Activated gamma-delta T cell (primary cell): ENCODE measurements at places on chromosomes 7 and 10.

- no peak for DNase-seq
Measured at GRCh38 chr10:102775935-102776669, 32.4 kb downstream of the WBP1L start.

DNA sequence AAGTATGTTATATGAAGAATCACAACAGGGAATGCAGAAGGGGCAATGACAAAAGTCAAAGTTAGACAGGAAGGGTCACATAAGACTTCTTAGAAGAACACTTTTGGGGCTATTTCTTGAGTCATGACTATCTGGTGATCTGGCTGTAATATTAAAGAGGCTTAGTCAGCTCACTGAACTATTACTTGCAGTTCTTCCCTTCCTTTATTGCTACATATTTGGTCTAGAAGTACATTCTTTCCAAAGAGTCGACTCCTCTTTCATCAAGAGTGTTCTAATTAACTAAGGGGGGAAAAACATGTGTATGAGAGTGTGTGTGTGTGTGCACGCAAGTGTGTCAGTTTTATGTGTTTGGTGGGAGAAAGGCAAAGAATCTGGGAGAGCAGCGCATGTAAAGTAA, 247.3 kb upstream of the LRRTM3 start:
- DNase-seq = no peak

DNA sequence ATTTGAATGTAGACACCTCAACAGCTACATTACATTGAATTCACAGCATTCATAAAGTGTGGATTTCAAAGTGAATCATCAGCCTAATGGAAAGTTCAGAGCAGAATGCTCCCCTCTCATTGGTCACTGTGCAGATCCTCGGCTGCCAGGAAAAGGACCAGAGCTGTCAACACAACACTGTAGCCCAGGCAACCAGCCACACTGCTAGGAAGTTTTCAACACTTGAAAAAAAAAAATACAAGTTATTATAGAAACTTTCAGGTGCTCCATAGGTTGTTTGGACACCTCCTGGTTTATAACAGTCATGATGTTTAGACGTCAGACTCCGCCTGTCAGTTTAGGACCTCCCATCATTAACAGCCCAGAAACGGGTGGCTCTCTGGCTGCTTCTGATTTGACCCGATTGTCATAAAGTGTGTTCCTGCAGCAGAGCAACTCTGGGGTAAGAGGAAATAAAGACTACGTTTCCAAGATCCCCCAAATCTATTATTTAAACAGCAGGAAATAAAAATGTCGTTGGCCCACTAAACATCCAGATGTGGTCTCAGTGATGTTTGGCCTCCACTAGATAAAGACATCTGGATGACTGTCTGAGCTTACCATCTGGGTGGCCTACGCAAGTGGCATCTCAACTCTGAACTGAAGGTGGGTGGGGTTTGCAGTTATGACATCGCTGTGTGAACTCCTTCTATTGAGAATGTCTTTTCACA, 117.4 kb downstream of the CABCOCO1 start:
- no peak for DNase-seq

DNA sequence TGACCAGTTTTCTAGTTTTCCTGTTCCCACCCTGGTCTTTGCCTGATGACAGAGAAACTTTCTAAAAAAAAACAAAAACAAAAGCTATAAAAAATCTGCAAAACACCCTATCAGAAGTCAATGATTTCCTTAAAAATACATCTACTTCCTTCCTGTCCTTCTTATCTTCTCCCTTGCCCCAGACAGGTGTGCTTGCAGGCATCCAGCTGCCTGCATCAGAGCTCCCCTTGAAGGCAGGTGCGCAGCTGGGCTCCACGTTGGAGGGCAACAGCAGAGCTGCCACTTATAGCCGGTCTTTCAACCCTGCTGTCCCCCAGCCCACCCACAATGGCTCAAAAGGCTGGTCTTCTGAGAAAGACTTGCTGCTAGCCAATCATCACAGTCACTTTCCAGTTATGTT, 29.8 kb downstream of the UBE2D4 start:
- no peak for DNase-seq

DNA sequence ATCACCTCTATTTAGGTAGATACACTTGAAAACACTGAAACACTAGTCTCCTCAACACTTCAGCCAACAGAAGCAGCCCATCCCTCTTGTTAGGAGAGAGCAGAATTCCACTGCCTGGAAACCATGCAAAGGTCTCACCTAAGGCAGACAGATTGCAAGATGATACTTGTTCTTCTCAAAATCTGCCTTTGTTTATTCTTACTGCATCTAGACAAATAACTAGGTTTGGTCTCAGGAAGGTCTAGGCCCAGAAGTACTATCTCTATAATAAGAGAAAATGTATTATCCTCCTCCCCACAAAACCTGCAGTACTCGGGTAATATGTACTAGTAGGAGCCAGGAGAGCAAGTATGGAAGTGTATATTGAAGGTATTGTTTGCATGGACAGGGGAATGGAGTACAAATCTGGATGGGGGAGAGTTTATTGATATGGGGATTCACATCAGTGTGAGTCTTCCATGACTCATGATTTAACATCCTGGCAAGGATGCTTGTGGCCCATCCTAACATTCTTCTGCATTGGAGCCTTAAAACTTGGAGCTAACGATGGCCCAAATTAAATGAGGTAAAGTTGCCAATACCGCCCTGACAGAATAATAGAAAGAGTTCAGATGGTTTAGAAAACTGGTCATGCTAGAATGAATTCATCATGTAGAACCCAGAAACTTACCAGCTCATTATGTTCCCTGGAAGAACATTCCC, 109.2 kb downstream of the EPC1 start:
- DNase-seq = no peak

DNA sequence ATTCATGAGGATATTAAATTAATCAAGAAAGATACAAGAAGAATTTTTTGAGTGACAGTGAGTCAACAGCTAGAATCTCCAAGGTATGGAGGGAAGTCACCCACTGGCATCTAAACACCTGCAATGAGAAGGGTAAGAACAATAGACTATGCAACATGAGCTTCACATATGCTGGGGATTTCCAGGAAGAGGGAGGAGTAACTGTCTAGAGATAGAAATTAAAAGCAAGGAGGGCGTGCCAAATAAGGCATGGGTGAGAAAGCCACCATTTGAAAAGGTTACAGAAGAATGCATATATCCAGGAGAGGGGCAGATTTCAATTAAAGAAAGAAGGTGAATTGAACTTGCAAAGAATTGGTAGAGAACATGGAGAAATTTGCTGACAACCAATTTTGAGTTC, 365.7 kb downstream of the GPR37 start:
- DNase-seq = no peak

DNA sequence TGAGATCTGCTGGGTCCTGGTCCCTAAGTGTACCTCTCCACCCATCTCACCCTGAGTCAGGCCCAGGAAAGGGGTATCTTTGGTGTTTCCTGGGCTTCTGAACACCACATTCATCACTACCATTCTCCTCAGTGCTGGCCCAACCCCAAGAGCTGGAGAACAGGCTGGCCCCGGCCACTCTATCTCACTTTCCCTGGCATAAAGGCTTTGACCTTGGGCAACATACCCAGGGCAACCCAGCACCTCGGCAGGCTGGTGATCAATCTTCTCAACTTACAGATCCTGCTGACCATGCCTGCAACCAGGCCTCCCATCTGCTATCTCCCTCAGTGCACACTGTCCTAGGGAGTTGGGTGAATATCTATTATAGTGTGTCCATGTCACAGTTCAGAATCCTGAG, 2.1 kb downstream of the VSIR start:
- DNase-seq = no peak

DNA sequence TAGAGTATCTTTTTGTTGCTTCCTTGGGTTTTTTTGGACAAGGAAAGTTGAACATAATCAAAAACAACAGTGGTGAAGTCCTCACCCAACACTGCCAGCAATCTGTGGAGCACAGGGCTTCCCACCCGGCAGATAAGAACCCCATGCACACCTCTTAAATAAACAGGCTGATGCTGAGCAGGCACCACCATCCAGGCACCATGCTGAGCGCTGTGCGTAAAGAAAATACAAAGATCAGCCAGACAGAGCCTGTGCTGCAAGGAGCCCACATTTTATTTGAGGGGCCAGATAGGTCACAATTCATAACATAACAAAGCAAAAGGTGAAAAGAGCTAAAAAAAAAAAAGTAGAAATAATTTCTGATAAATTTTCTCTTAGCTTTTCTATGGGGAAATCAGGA, 231.2 kb downstream of the PTPRN2 start:
- no peak for DNase-seq

DNA sequence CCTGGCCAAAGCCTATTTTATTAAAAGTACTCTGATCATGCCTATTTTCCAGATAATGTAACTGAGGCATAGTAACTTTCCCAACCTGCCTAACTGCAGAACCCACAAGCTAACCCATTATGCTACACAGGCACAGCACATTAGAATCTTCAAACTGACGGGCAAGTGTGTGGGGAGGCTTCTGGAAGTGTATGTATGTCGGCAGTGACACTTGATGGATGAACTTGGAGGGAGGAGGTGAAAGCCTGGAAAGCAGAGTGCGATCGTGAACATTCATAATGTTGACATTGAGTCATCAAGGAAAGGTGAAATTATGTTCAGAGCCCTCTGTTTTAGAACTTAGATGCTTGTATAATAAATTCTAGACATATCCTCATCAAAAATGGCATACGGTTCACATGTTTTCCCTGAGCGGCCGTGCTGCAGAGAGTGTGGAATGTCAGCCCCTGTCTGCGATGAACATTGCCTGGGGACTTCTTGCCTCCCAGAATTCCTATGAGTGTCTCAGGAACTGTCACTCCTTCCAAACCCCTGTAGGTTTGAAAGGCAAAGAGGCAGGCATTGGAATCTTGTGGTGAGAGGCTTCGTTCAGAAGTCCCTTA, 102.4 kb downstream of the SLIT1 start:
- DNase-seq = no peak

DNA sequence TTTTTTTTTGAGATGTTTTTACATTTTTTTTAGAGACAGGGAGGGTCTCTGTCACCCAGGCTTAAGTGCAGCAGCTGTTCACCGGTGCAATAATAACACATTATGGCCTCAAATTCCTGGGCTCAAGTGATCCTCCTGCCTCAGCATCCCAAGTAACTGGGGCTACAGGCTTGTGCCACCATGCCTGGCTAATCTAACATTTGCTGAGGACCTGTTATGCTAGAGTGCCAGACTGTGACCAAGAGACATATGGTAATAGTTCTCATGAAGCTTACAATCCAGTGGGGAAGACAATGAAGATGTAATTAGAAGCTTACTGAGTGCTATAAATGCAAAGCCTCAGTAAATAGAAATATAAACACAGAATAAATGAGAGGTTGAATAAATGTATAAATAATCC, 17.6 kb upstream of the ORC5 start:
- no peak for DNase-seq
